GM10248 (cell line): ENCODE measurements at places on chromosomes 2 and 18.

DNA sequence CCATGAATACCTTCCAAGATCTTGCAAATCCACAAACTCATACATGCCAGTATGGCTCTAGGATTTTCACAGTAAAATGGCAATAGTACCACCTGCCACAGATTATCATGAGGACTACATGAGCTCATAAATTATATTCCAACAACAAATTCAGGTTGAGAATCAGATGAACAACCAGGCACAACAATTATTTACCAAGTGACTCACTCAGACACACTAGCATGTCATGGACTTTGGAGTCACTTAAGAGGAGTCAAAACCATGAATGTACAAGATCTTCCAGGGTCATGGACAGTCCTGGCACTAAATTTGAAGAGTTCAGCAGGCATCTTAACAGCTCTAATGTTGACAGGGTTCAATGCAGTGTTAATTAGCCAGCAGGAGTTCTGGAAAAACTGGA lies 34.4 kb upstream of the BZW1 start:
- no peak for DNase-seq

GRCh38 chr2:143632751-143633374 lies 503.6 kb downstream of the ARHGAP15 start:
- no peak for DNase-seq

- DNase-seq: no peak
Measured at GRCh38 chr2:191516260-191516659, 161.7 kb upstream of the NABP1 start.

DNA sequence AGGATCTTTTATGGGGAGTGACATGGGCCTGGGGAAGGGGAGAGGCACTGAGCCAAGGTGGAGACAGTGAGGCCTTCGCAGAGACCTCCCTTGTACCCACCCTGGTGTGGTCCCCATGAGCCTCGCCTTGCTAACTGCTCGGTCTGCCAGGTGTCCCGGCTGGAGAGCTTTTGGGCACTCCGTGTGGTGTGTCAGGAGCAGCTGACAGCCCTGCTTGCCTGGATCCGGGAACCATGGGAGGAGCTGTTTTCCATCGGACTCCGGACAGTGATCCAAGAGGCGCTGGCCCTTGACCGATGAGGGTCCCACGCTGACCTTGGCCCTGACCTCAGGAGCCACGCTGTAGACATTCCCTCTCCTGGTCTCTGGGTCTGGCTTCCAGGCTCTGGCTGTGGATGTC lies 11.5 kb upstream of the SLC4A3 start:
- DNase-seq: no peak

DNA sequence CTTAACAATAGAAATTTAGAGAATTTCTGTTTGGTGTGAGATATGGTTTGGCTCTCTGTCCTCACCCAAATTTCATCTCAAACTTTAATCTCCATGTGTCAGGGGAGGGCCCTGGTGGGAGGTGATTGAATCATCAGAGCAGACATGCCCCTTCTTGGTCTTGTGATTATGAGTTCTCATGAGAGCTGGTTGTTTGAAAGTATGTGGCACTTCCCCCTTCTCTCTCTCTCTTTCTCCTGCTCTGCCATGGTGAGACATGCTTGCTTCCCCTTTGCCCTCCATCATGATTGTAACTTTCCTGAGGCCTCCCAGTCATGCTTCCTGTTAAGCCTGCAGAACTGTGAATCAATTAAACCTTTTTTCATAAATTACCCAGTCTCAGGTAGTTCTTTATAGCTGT lies 524.7 kb upstream of the ACVR2A start:
- DNase-seq: no peak

DNA sequence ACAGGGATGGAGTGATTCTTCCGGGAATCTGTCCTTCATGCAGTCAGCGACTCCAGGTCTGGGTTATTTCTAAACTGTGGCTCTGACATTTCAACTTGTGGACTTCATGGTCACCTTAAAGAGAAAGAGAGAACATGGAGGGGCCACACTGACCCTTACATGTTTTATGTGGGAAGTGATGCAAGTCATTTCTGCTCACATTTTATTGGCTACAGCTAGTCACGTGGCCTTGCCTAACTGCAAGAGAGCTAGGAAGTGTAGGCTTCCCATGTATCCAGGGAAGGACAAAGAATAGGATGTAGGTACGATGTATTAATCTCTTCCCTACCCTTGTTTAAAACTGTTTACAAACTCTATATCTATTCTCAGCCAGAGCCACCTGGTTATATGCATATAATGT lies 30.3 kb upstream of the AFTPH start:
- DNase-seq: no peak

DNA sequence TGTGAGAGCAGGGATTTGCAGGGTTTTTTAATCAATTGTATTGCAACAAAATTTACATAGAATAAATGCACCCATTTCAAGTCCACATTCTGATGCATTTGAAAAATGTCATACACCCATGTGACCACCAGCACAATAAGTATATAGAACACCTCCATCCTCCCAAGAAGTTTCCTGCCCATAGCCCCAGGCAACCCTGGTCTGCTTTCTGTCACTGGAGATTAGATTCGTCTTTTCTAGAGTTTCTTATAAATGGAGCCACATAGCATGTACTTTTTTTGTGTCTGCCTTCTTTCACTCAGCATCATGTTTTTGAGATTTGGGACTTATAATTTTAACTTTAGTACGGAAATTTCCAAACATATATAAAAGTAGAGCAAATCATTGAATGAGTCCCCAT lies 127.2 kb upstream of the EPAS1 start:
- DNase-seq: no peak

DNA sequence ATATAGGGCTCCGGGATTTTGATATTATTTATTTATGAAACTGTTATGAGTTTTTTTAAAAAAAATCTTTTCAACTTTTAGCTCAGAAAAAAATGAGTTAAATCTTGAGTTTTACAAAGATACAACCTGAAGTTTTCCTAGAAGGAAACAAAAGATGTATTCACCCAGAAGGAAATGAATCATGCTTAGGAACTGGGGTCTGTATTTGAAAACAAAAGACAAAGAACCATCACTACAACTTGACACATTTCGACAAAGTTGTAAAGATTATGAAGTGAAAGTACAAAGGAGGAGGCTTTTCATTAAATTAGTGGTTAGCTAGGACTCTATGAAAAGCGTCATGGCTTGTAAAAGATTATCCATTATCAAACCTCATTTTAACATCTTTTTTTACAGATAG lies 143.3 kb downstream of the PDE1A start:
- no peak for DNase-seq

GRCh38 chr2:187174582-187174981 lies 273.5 kb downstream of the CALCRL start:
- DNase-seq: no peak

DNA sequence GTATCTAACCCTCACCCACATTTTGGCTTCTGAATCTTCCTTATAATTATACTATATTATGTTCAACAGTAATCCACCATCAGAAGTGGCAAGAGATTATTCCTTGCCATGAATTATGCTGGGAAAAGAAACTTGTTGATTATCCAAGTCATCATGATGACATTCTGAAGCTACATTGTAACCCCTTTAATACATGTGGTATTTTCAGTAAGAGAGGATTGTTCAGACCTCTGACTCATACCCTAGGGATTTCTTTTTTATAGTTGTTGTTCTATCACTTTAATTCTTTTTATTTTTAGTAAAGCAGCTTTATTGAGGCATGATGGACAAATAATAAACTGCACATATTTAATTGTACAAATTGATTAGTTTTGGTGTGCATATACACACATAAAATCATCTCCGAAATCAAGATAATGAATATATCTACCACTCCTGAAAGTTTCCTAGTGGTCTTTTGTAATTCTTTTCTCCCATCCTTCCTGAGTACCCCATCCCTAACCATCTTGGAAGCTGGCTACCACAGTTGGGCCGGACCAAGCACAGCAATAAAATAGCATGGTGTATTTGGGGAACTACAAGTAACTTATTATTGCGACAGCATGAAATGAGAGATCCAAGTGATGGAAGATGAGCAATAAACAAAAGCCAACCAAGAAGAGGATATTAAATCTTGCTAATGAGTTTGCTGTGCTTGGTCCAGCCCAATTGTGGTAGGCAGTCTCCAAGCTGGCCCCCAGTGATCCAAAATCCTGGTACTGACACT lies 159.9 kb downstream of the BARD1 start:
- no peak for DNase-seq

GRCh38 chr18:38358805-38359657 lies 793.4 kb upstream of the CELF4 start:
- DNase-seq: no peak

GRCh38 chr18:52130624-52131301 lies 209.2 kb upstream of the DCC start:
- DNase-seq: no peak

- DNase-seq: no peak
Measured at GRCh38 chr2:160993654-160994061, 166.6 kb upstream of the TANK start.

DNA sequence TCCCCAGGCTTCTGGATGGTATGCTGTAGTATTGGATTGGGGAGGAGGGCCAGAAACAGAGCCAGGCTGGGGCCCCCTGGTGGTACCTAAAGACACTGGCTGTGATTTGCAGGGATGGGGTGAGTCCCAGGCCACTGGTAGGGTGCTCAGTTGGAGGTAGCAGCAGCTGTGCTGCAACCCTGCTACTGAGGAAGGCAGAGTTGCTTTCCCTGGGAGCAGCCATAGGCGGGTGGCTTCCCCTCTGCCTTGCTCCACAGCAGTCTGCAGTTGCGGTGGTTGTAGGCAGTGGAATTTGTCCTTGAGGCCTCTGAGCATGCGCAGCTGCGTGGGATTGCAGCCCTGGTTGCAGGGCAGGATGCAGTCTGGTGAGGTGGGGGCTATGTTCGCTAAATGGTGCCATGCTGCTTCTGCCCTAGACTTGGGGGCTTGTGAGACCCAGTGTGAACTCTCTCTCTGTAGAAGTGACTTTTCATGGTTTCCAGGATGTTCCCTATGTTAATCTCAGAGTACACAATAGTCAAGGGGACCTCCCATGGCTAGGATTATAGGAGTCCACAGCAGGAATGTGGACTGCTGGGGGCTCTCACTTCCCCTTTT lies 443.5 kb downstream of the XIRP2 start:
- DNase-seq: no peak

GRCh38 chr2:171522788-171523087 lies 464 bp downstream of the CYBRD1 start:
- DNase-seq: no peak

GRCh38 chr2:23480957-23481797 lies 96.2 kb downstream of the KLHL29 start:
- DNase-seq: no peak

- no peak for DNase-seq
Measured at GRCh38 chr2:238943338-238944067, 95.6 kb downstream of the TWIST2 start.

GRCh38 chr2:159129824-159130223 lies 156.7 kb downstream of the WDSUB1 start:
- no peak for DNase-seq

DNA sequence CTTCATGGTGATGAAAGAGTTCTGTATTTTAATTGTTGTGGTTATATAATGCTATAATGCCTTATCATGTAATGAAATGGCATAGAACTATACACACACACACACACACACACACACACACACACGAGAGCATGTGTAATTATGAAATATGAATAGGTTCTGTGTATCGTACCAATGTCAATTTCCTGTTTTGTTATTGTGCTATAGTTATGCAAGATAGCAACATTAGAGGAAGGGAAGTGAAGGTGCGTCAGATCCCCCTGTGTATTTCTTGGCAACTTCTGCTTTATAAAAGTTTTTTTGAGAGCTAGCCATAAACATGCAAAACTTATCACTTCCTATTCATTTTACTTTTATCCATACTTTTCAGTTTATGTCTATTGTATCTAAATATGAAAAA lies 60.7 kb upstream of the ARHGAP15 start:
- DNase-seq: no peak

- DNase-seq: no peak
Measured at GRCh38 chr2:181073896-181074295, 93.5 kb downstream of the UBE2E3 start.

GRCh38 chr2:168796090-168796577 lies 6.3 kb upstream of the NOSTRIN start:
- no peak for DNase-seq

GRCh38 chr2:135530313-135531230 lies at the start of gene ZRANB3:
ZRANB3 (minus strand) TSS chr2:135531218.
- peak; percentile 87 for DNase-seq

GRCh38 chr2:66535574-66536289 lies 100.8 kb downstream of the MEIS1 start:
- no peak for DNase-seq

DNA sequence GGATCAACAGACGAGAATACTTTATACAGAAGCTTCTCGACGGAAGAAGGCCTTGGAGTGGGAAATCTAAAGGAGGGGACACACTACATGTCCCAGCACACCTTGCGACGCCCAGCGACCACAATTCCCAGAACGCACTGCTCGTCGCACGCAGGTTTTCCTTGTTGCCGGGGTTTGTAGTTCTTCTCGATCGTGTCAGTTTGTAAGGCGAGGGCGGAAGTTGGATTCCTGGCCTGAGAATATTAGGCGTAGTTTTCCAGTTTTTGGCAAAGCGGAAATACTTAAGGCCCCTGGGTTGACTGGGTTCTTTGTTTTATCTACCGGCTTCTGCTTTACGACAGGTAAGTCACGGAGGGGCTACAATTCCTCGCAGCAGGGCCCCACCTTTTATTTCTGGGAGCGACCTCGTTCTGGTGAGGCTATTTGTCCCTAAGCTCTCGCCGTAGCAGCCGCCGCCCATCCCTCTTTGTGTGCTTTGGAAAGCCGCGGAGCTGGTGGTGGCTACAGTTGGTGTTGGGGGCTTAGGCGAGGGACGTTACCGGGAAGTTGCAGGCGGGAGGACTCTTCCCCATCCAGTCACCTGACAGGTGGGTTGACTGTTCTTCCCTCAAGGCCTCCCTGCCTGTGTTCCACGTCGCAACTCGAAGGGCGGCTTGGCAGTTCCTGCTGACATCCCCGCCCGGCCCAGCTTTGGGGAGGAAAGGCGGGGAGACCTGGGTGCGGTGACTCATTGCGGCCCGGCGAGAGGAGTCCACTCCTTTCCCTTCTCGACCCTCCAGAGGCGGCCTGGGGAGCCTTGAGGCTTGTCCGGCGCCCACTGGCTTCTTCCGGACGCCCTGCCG lies at the start of gene DYNC1I2:
Gene DYNC1I2 (plus strand): TSS at position 183 of the 842 bp plus-strand sequence. CDS start 2,687 bp downstream, outside the sequence.
- peak; percentile 81 for DNase-seq

- peak; percentile 85 for DNase-seq
Measured at GRCh38 chr2:27663285-27664153, at the start of the genes SLC4A1AP and SUPT7L. SLC4A1AP (plus strand) TSS chr2:27663889; CDS start chr2:27663915, 26 bp downstream. SUPT7L (minus strand) TSS chr2:27663614; CDS start chr2:27662192, 1,422 bp downstream.

DNA sequence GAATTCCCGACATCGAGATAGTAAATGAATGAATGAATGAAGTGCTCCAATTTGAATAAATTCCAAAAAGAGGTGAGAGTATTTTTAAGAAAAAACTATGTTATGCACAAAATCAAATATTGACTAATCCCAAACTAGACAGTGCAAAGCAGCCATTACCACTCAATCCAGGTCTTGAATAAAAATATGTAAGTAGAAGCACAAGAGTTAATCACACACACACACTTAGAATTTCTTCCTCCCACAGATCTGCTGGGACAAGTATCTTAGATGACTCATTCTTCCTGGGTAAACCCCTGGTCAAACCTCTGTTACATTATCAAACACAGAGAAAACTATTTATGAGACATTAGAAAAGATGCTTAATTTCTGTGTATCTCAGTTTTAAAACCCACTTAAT lies 102.0 kb downstream of the PLA2R1 start:
- peak; percentile 18 for DNase-seq
